ENCODE measurements at places on chromosomes 4 and X.

- no peak for DNase-seq
Measured at GRCh38 chr4:6011686-6012085, 6.5 kb downstream of the C4orf50 start.

DNA sequence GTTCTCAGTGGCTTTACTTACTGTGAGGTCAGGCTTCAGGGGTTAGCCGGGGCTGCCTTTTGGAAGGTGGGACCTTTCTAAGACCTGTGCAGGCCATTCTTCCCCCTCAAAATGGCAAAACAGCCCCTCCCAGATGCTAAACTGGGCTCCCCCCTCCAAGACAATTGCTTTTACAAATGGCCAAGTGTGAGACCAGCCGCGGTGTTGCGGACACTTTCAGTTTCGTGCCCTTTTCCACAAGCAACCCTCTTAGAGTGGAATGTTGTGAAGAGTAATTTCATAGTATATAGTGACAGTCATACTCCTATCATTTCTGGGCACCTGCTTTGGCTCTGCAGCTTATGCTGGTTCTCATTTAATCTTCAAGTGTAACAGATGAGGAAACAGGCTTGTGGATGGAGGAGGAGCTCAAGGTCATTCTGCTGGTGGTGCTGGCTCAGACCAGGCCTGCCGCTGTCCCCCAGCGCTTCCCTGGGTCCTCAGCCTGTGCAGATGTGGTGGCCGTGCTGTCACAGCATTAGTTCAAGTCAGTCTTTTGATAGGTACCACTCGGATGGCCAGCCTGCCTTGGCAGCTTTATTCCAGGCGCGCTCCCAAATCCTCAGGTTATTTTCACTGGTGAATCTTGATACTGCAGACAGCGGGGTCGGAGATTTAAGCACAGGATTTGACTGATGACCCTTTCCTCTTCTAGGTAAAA is 55.0 kb upstream of the TADA2B start:
- no peak for DNase-seq

GRCh38 chr4:41141900-41142299 is 72.4 kb downstream of the APBB2 start:
- DNase-seq = no peak

- no peak for DNase-seq
Measured at GRCh38 chr4:184420881-184421416, 53.4 kb downstream of the IRF2 start.

DNA sequence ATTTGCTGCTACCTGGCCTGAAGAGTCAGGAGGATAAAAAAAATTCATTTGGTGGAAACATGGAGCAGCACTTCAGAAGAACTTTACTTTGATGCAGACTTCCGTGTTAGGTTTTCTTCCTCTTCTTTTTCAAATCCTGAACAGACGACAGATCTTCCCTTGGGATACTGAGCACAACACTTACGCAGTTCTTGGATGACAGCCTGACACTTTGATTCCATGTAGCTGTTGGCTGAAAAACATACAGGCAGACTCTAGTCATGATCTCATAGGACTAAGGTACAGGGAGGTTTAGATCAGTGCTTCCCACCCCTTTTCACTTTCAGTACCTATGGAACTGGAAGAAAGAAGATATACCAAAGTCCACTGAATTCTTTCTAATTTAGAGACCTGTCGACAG is 9.2 kb downstream of the CMC4 start:
- no peak for DNase-seq

DNA sequence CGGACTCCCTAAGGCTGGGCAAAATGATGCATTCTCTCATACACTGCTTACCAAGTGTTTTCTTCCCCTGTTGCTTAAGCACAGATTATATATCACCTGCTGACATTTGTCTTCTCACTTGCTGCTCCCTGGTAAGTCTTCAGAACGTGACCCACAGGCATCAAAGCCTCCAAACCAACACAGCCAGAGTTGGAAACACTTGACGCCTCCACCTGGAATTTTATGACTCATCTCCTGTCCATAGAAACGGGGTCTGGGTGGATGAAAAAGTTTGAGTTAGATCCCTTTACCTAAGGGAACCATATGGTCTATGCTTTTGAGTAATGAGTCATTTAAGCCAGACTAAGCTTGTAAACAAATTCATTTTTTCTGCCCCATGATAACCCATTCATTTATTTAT is 251.6 kb downstream of the USP46 start:
- DNase-seq = no peak

DNA sequence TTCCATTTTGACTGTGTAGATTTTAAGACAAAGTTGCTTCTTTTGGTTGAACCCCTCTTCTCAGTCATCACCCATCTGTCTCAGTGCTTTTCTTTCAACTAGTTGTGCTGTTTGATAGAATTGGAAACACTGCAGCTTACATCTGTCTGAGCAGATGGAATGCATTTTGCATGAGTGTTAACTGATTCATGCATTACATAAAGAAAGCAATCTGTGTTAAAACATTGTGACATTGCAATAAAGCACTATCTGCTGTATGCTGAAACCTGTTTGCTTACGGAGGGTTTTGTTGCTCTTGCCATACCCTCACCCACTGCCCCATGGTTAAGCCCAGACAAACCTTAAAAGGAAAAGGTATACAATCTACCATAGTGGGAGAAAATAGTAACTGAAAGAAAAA is 47.4 kb downstream of the NRK start:
- DNase-seq = no peak

- no peak for DNase-seq
Measured at GRCh38 chr4:88998001-88998400, 59.0 kb downstream of the FAM13A start.

- no peak for DNase-seq
Measured at GRCh38 chr4:44237643-44238042, 211.0 kb downstream of the KCTD8 start.

- DNase-seq = no peak
Measured at GRCh38 chr4:107219681-107220080, 183.6 kb upstream of the DKK2 start.

DNA sequence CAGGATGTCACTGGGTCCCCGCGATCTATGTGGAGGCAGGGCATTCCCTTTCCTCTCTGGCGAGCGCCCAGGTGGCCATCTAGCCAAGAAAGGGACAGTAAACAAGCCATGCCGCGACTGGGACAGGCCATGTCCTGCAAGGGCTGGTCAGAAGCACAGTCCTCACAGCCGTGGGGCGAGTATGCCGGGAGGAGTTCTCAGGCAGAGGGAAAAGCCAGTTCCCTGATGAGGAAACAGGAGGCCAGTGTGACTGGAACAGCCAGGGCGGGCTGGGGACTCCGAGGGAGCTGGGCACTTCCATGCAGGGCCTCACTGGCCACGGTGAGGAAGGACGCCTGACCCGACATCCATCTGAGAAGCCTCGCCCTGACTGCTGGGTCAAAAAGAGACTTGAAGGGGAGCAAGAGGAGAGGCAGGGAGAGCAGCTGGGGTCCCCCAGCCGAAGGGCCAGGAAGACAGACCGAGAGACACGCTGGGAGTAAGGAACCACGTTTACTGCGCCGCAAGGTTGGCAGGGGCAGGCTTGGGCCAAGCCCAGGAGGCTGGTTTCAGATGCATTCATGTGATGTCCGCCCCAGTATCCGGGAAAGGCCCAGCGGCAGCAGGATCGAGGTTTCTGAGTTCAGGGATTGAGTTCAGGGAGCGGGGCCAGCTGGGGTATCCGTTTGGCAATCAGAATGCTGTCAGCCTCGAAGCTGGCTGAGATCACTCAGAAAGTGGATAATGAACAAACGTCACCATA is 15.0 kb downstream of the CFAP99 start:
- DNase-seq = no peak

GRCh38 chr4:3791910-3792542 is 25.8 kb downstream of the ADRA2C start:
- DNase-seq = no peak

DNA sequence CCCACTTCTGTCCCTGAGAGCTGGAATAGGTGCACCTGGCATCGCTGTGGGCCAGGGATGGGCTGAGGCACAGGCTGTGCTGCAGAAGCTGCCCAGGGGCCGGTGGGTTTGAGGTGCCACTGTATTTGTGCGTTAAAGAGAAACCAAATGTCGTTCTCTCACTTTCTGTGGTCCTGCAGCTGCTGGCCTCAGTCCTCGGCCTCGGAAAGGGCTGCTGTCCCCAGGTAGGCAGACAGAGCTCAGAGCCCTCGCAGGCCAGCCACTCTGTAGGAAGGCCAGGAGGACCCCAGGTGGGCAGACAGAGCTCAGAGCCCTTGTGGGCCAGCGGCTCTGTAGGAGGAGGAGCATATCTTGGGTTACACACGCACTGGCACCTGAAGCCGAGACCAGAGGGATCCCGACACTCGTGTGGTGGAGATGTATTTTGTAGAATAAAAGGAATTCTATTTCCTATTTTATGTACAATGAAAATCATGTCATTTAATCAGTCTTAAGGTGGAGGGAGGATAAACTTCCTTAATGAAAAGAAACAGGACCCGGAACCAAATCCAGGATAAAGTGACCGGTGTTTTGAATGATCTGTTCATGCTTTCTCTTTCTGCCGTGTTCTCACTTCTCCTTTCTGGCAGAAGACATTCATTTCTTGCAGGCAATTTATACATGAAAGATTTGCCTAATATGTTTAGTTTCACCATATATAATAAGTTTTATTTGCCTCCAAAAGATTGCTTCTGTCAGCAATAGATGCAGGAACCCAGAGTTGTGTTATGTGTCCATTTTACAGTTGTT is 54.4 kb upstream of the HGFAC start:
- no peak for DNase-seq

- no peak for DNase-seq
Measured at GRCh38 chr4:113979148-113979904, at the start of gene ARSJ. ARSJ (minus strand) TSS chr4:113979647; CDS start chr4:113978834, 813 bp downstream.

DNA sequence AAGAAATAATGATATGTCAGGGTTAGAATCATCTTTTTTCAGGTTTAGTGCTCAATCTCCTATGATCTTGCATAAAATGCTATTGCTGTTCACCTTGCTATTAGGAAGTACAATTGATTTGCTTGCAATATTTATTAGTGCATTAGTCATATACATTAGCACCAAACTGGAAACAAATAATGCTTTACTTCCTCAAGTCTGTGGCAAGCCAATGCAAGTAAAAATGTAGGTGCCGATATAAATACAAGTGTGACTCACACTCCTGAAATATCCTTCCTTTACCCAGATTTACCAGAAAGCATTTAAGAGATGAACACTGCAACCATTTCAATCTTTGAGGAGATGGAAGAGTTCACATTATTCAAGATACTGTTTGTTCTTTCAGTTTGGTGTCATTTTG is 1487.7 kb upstream of the ADGRL3 start:
- no peak for DNase-seq

GRCh38 chr4:8524595-8525382 is 55.4 kb upstream of the GPR78 start:
- no peak for DNase-seq
